ENCODE measurements at places on chromosomes 12 and 14. TPM values are rescaled to one million over a fixed set of nuclear protein-coding genes. Genes with fewer than 3 reads are reported as not detected.

DNA sequence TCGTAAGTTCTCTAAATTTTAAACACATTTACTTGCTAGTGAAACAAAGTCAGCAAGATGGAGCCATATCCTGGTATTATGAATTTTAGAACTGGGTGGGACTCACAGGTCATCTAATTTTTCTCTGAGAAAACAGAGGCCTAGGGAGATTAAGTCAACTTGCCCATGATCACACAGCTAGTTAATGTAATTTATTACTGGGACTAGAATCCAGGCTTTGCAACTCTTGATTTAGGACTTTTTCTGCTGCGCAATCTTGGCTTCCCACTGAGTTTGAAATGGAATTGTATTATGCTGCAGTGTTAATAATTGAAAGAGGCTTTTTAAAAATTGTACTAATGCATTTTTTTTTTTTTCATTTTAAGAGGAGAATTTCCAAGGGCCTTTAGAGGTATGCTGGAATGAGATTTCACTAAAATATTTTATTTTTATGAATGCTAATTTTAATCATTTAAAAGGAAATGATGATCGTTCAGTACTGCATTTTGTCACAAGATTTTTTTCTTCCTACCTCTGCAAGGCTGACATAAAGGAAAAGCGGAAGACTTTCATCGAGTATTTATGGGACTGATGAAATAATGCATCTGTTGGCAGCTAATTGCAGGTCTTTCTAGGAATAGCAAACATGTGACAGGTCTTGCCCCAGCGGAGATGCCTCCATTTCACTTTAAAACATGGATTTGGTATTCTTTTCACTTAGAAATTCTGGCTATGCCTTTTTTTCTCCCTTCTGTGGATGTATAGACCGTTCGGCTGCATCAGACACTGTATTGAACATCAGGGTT is 9.6 kb downstream of the CRADD start:
- DNase-seq, result no peak

DNA sequence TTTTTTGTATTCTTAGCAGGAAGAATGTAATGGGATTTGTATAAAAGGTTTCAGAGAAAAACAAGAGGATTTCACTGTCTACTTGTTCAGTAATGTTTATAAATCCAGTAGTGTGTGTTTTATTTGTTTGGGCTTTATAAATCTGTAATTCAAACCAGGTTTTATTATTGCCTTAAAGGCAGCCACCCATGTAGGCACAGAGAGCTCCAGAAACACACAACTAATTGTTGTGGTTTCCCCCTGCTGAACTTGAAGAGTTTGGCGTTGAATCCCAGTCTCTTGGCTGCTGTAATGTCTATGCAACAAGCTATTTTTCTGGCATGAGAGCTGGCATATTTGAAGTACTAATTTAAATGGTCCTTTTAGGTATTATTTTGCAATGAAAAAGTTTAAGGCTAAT is 63.4 kb upstream of the SLCO1C1 start:
- no peak for DNase-seq

GRCh38 chr14:106179761-106180160 is 653.4 kb downstream of the TMEM121 start:
- DNase-seq, result no peak

GRCh38 chr12:27549801-27550652 is 26.0 kb downstream of the PPFIBP1 start:
- DNase-seq, result peak; percentile 85

DNA sequence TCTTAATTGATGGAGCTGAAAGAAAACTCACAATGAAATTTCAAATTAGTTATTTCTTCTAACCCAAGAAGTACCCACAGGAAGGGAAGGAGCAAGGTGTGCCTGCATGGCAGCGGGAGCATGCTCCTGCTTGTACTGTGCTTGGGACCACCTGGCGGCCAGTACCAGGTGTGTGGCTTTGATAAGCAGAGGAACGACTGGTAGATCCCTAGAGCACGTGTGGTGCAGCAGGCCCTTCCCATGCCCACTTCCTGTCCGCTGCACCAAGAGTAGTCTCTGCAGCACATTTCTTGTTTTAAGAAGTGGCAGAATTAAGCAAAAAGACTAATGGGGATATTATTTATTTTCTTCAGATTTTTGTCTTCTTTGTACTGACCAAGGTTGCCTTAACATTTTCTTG is 122.3 kb upstream of the ATF1 start:
- DNase-seq, result no peak

Gene GUCY2C
- total RNA-seq, result 0.10 TPM

DNA sequence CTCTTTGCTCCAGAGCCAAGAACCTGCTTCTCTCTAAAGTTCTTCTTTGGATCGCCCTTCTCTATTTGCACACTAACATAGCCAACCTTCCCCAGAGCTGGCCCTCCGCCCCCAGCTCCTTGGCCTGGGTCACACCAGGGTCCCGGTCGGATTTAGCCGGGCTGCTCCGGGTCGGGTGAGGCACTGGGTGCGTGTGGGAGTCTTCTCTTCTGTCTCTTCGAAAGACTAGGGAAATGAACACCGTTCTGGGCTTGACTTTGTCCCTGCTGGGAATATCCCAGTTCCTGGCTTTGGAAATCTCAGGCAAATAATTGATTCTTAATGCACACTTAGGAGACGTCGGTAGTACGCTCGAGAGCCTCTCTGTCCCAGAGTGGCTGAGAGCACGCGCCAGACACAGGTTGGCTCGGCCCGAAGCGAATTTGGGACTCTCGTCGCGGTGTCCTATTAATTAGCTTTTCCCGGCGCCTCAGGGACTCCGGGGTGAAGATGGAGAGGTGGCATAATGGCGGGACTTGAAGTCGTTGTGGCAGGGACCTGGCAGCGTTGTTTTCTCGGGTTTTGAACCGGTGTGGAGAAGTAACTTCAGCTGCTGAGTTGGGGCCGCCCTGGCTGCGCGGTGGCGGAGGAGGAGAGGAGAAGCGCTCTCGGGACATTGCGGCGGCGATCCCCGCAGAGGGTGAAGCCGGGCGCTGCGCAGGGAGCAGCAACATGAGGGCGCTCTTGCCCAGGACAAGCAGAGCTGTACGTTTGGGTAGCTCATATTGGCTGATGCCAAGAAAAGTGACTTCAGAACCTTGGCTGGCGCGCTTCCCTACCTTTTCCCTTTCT is 7.5 kb downstream of the FOXG1 start:
- no peak for DNase-seq

Gene FIGNL2
- 0.60 TPM for total RNA-seq

Gene NEUROD4
- not detected for total RNA-seq

Gene NUAK1
- 16.9 TPM for total RNA-seq

DNA sequence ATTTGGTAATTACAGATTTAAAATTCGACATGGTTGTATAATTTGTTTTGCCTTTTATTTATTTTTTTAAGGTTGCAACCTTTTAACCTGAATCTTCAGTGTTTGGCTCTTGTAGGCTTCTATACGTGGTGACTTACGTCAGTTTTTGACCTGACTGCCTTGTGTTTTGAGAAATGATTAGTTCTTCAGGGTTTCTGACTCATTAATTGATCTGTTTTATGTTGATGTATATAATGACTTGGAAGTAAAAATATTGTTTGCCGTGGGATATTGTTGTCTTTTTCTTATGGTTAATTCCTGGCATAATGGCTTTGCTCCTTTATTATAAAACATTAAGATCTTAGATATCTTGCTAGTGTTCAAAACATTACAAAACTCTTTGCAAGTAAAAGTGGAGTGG is 2.5 kb downstream of the RASSF8 start:
- no peak for DNase-seq

DNA sequence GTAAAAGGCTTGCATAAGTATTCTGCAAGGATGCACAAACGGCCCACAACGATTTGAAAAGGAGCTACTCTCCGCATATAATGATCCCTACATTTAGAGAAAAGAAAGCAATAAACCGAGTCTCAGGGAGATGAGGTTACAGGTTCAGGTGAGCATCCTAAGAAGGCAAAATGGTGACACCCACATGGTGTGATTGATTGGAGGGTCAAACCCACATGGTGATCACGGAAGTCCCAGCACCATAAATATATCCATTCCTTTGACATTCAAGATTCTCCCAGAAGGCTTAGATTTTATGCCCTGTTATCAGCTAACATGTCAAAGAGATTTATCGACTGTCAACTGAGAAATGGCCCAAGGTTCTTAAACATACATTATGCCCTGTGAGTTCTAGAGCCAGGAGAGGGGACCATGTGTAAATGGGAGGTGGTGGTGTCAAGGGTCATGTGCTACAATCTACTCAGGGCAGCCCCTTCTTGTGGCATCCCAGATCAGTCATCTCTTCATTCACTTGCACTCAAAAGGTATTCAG is 282.2 kb downstream of the EMP1 start:
- no peak for DNase-seq

DNA sequence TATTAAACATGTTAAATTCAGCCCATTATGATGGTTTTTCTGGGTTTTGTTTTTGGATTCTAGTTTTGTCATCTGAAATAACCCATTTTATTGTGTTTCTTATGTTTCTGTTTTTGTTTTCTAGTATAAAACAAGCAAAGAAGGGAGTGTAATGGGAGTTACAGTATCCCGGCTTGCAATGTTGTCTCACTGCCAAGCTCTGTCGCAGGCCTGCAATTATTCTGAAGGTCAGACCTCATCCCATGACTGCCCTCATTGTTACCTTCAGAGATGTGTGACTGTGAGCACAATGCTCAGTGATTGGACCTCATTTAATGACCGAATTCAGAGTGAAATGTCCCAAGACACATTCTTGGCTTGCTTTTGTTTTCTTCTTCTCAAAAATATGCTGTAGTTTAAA is 73.0 kb upstream of the ATF1 start:
- no peak for DNase-seq

Gene EGLN3
- 15.2 TPM for total RNA-seq

Measured in posterior vena cava (tissue), 2 donors.